ENCODE measurements at places on chromosomes 5 and 9. TPM values are rescaled to one million over a fixed set of nuclear protein-coding genes. Genes with fewer than 3 reads are reported as not detected.

GRCh38 chr9:128420651-128421481 is at the start of gene CERCAM:
TSS of gene CERCAM (plus strand) at chr9:128420857. CDS start at chr9:128420878, 21 bp downstream.
- DNase-seq = peak; percentile 61

DNA sequence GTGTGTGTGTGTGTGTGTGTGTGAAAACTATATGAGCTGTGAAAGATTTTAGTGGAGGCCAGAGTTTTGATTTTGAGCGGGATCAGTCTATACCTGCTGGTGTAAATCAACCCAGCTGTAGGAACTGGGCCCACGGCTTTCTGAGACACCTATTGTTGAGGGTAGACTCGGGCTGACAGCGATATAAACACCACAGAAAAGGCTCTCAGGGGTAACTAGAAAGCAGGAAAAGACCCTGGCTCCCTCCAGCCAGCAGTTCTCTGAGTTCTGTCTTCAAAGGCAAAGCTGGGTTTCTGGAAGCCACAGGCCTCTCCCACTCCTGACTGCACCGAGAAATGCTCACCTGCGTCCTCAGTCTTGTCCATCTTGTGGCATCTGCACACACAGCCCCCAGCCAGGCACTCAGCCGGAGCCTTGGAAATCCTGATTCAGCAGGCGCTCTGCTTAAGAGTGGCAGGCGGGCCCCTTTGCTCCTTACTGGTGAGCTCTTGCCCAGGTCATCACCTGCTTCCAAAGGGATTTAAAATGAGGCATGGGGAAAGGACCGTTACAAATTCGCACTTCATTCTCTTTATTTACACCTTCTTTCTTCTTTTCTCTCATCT is 223.3 kb downstream of the NDUFS4 start:
- no peak for DNase-seq

GRCh38 chr9:121750715-121751623 is 99.5 kb downstream of the DAB2IP start:
- DNase-seq = peak; percentile 93

DNA sequence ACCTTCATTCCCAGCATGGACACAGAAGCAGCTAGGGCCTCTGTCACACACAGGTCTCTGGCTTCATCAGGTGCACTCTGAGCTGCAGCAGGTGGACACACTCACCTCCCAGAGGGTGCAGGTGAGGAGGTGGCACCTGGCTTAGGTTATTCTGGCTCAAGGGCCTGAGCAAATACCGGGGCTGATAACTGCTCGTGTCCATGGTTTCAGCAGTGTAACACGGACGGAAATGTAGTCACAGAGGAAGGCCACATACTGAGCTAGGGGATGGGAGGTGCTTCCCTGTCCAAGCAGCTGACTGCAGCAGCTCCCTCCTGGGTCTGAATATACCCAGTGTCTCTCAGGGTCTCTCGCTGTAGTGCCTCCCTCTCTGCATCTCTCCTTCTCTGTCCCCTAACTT is 5.7 kb downstream of the PHF2 start:
- no peak for DNase-seq

- no peak for DNase-seq
These were observed 628.3 kb downstream of the DNAH5 start for GRCh38 chr5:13316176-13316575.

GRCh38 chr9:126695186-126695585 is 81.5 kb downstream of the LMX1B start:
- no peak for DNase-seq

GRCh38 chr5:138287246-138287645 is 12.8 kb upstream of the GFRA3 start:
- no peak for DNase-seq

GRCh38 chr5:6831678-6832671 is 118.7 kb downstream of the TENT4A start:
- no peak for DNase-seq

DNA sequence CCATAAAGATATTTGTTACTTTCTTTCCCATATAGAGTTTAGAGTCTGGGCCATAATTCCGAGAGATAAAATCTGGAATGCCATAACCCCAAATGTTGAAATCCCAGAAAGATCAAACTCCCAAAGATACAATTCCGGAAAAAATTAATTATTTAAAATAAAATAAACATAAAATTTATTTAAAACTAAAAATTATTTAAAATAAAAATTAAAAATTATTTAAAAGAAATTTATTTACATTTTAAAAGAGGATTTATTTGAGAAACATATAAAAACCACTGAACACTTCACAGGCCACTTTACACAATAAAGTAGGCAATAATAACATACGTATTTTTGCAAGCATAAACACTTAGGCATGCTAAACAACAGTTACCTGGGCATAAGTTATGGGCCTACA is 57.9 kb downstream of the SHC3 start:
- DNase-seq = no peak

GRCh38 chr5:115770466-115770865 is 46.0 kb downstream of the CDO1 start:
- DNase-seq = peak; percentile 31

- no peak for DNase-seq
These were observed 933 bp downstream of the NEK6 start for GRCh38 chr9:124258607-124259157.

DNA sequence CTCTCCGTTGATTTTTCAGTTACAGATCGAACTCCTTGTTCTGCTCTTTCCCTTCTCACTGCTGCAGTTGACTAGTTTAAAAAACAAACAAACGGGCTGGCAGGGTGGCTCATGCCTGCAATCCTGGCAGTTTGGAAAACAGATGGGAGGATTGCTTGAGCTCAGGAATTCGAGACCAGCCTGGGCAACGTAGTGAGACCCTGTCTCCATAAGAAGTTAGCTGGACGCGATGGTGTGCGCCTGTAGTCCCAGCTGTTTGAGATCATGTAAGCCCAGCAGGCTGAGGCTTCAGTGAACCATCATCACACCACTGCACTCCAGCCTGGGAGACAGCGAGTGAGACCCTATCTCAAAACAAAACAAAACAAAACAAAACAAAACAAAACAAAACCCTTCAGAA is 51.4 kb upstream of the NCS1 start:
- DNase-seq = no peak

DNA sequence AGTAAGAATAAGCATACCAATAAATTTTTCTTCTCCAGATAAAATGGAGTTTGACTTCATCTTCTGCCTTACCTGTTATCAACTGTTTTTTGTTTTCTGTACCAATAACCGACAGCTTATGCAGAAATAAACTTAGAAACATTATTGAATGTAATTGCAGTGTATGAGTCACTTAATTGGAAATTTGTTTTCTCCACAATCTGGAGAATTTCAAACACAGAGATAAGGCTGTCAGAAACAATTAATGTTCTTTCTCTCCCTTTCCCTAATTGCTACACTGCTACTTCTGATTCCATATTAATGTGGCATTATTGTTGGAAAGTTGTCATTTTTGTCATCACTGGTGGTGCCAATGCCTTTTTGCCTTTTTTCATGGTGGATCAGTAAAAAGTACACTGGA is 180.3 kb downstream of the SLCO4C1 start:
- no peak for DNase-seq

DNA sequence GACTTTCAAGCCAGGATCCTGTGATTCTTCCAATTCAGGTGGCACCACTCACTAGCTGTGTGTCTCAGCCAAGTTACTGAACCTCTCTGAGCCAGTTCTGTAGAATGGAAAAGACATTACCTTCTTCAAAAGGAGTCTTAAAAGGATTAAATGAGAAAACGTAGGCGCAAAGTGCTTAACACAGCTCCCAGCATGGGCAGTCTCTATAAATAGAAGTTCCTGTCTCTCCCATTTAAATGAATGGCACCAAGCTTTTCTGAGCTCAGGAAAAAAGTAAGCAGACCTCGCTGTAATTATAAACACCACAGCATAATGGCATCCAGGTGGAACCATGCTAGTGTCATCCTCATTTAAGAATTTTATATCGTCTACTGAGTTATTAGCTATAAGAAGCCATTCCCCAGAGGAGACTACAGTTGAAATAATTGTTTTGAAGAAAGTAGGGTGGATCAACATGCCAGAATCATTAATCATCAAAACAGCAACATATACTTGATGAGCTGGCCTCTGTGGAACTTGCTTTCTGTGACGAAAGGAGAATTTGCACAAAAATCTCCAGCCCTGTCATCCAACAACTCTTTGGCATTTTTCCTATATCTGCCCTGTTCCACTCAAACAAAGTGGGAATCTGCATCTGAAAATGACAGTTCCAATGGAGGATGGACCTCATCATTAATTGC is 188.9 kb downstream of the SPOCK1 start:
- no peak for DNase-seq

- no peak for DNase-seq
These were observed 590.4 kb downstream of the PRELID2 start for GRCh38 chr5:145244788-145245187.

DNA sequence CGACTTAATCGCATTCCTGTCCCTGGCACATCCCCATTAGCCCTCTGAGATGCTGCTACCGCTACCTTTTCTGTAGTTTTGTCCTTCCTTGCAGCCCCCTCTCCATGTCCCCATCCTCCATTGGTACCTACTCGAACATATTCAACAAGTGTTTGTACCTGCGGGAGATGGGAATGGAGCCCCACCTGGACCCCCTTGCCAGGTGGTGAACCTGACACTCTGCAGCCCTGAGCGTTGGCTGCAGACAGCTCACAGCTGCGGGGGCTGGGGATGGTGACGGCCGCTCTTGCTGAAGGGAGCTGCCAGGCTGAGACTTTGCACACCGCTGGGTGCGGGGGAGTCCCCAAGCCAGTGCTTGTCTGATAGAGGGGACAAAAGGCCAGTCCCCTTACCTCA is 96.3 kb upstream of the DAP start:
- peak; percentile 43 for DNase-seq

DNA sequence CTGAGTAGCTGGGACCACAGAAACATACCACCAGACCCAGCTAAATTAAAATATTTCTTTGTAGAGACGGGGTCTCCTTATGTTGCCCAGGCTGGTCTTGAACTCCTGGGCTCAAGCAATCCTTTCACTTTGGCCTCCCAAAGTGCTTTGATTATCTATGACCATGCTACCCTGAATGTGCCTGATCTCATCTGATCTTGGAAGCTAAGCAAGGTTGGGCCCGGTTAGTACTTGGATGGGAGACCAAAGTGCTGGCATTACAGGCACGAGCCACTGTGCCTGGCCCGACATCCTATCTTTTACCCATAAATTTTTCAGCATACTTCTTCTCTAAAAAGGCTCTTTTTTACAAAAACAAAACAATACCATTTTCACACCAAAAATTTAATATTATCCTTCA is 137.0 kb upstream of the LRRTM2 start:
- no peak for DNase-seq

- no peak for DNase-seq
These were observed 27.6 kb upstream of the TCF7 start for GRCh38 chr5:134086943-134087305.

- DNase-seq = peak; percentile 42
These were observed 2.2 kb downstream of the NXNL2 start for GRCh38 chr9:88536951-88537760.

- peak; percentile 69 for DNase-seq
These were observed 18.7 kb downstream of the MYMK start for GRCh38 chr9:133505901-133506652.

- DNase-seq = no peak
These were observed 85.8 kb downstream of the NUDT12 start for GRCh38 chr5:103476811-103477210.

GRCh38 chr9:20658677-20659473 is 25.2 kb upstream of the FOCAD start:
- DNase-seq = no peak

DNA sequence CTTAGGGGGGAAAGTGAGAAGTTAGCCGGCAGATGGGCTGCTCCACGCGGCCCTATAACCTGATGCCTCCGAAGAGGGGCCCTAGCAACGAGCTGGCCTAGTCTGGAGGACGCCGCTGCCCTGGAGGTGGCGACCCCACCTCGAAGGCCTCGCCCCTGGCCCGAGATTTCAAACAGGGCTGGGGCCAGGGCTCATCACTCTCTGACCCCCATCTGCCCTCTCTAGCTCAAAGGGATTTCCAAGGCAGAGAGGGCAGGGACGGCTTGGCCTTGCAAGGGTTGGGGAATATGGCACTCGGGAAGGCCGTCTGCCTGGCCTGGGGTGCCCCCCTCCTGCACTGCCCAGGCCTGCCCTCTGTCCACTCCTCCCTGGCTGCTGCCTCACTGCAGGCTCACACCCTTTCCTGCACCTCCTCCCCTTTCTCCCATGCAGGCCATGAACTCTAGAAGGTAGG is 25.5 kb upstream of the TIFAB start:
- DNase-seq = no peak

GRCh38 chr5:106698169-106698568 is 972.6 kb downstream of the EFNA5 start:
- no peak for DNase-seq

GRCh38 chr5:32096891-32097595 is 77.1 kb downstream of the GOLPH3 start:
- no peak for DNase-seq

GRCh38 chr9:136947028-136947891 is 2.2 kb downstream of the C8G start:
- DNase-seq = no peak

DNA sequence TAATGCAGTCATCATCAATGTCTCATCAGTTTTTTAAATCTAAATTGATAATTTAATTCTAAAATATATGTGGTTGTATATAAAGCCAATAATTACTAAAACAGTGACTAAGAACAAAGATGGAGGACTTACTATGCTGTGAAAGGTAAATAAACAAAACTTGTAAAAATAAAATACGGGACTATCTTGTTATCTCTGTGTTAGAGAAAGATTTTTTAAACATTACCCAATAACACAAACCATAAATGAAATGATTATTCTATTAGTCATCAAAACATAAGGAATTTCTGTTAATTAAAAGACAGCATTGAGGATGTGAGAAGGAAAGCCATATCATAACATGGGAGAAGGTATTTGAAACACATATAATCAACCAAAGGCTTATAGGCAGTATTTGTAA is 226.2 kb upstream of the SMC2 start:
- no peak for DNase-seq

GRCh38 chr9:75185585-75186170 is 97.4 kb downstream of the OSTF1 start:
- peak; percentile 61 for DNase-seq

GRCh38 chr5:107876261-107876660 is 205.5 kb upstream of the EFNA5 start:
- DNase-seq = no peak

DNA sequence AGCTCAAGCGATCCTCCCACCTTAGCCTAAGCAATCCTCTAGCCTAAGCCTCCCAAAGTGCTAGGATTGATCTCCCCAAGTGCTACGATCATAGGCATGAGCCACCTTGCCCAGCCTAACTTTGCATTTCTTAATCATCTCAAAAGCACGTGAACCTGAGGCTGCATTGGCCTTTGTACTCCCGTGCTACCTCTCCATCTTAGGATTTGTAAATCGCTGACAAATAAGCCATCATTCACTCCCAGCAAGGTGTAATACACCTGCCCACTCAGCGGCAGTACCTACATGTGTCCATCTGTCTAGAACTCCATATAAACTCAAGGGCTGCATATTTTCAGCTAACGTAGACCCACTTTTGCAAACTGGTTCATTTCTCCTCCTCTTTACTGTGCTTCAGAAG is 2.8 kb downstream of the ANKH start:
- no peak for DNase-seq

The GPR21 gene
- 6.7 TPM for total RNA-seq

The ARRDC3 gene
- total RNA-seq = 53.4 TPM

The CCDC171 gene
- 21.4 TPM for total RNA-seq

The DIPK1B gene
- total RNA-seq = 36.2 TPM

The SOWAHA gene
- total RNA-seq = 1.3 TPM

The SEC16A gene
- 103 TPM for total RNA-seq

The TICAM2 gene
- not detected for total RNA-seq

The BNC2 gene
- 32.0 TPM for total RNA-seq

The TXNDC8 gene
- total RNA-seq = 3.5 TPM

The NCS1 gene
- total RNA-seq = 5.2 TPM

The COL15A1 gene
- 37.2 TPM for total RNA-seq

The RASEF gene
- total RNA-seq = 10.8 TPM

The FRRS1L gene
- total RNA-seq = 5.3 TPM

Measured in testis (tissue), 5 donors.